ENCODE measurements at places on chromosomes 5 and 9.
A peak's percentile ranks its signal among the peaks of the same experiment; 100 is the strongest.

DNA sequence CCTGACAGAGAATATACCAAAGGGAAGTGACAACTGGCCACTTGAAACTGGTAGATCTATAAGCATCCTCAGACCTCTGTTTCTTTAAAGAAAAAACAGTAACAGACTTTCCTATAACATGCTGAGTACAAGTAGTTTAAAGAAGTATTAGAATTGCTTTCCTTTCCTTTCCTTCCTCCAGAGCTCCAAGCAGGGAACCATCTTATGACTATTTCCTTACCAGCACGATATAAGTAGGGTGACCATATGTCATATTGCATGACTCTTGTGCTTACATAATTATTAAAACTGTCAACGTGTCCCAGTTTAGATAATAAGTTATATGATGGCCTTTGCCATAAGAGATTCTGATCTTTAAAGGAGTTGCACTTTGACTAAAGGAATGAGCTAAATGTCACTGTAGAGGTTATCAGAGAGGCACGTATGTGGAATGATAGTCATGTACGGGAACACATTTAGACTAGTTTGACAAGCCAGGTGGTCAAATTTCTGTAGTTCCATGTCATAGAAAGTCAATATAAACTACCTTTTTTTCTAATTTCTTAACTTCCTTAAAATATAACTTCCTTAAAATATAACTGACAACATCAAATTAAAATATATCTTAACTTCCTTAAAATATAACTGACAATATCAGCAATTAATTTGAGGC lies 212.7 kb upstream of the CD180 start:
- no peak for DNase-seq

- no peak for DNase-seq
These were observed 30.4 kb downstream of the KCNIP1 start for GRCh38 chr5:170534177-170534576.

GRCh38 chr9:33919276-33919897 lies 102.4 kb downstream of the UBE2R2 start:
- DNase-seq, result no peak

DNA sequence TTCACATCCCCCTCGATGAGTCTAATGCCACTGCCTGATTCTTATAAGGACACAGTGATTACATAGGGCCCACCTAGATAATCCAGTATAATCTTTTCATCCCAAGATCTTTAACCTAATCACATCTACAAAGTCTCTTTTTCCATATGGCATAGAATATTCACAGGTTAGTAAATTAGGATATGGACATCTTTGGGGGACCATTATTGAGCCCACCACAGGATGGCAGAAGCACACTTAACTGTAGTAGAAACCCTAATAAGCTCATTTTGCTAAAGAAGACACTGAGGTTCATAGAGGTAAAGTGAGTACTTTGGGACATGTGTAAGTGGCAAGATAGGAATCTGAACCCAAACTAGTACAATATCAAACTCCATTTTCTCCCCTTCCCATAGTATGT lies 38.9 kb downstream of the ASTN2 start:
- no peak for DNase-seq

DNA sequence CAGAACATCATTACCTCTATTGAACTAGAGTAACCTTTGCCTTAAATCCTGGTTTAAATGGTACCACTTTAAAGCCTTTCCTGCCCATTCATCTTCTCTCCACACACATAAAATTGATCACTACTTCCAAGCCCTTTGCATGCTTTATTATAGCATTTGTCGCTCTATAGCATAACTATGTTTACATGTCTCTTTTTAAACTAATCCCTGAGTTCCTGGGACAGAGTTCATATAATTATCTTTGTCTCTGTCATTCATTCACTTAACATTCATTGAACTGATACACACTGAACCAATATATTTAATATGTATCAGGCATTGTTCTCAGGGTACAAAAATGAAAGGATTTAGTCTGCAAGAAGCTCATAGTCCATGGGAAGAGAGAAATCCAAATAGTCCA lies 37.3 kb downstream of the RECK start:
- DNase-seq, result no peak

DNA sequence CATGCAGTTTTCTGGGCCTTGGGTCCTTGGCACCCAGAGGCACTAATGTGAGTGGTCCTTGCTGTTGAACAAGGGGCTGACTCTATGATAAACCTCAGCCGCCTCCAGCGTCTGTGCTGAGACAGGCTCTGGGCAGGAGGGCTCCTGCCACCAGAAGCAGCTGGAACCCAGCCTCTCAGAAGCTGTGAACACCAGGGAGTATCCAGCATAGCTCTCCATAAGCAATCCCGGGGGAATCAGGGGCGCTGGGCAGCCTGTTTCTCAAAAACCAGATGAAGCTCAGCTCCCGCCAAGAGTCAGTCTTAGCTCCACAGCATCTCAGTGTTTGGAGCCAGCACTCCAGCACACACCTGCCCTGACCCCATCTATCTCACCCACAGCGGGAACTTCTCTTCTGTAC lies 170.2 kb downstream of the HSPA4 start:
- no peak for DNase-seq

- DNase-seq, result no peak
These were observed 967 bp downstream of the NEURL1B start for GRCh38 chr5:172642051-172642409.

DNA sequence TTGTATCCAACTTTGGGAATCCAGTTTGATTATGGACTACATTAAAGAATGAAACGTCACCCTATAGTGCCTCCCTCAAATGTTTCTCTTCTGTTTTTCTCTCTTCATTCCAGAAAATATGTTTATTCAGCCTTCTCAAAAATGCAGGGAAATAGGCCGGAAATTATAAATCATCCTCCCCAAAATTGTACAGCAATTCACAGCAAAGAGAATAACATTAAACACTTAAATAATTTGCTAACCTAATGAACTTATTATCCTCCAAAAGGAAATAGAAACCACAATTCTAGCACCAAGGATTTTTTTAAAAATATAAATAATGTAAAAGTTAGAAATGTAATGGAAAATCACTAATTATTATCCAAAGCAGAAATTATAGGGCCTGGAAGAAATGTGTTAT lies 115.9 kb upstream of the CCNG1 start:
- DNase-seq, result no peak

DNA sequence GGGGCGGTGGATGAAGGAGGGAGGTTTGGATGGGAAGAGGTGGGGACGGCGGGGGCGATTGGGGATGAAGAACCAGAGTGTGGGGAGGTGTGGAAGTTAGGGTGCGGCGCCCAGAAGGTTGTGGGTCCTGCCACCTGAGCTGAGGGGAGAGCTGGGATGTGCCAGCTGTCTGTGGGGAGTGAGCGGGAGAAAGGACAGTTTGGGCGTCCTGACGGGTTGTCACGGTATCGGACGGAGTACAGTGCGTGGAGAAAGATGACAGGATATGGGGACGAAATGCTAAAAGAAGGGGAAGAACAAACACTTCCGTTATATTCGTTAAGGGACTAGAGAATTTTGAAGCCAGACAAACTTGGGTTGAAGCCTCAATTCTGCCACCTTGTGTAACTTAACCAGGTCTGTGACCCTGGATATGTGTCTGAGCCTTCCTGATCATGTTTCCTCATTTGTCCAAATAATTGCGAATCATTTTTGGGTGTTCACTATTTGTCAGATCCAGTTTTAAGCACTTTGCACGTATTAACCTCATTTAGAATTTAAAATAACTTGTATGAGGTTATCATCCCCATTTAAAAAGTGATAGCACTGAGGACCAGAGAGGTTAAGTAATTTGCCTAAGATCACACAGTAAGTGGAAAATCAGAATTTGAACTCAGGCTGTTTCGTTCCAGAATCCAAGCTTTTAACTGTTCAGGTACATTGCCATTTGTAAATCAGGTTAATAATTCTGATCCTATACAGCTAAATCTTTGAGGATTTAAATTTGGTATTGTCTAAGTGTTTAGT lies 689 bp downstream of the CNTRL start:
- no peak for DNase-seq

- DNase-seq, result peak; percentile 82
These were observed 1.0 kb downstream of the TLE4 start for GRCh38 chr9:79572608-79573411.

DNA sequence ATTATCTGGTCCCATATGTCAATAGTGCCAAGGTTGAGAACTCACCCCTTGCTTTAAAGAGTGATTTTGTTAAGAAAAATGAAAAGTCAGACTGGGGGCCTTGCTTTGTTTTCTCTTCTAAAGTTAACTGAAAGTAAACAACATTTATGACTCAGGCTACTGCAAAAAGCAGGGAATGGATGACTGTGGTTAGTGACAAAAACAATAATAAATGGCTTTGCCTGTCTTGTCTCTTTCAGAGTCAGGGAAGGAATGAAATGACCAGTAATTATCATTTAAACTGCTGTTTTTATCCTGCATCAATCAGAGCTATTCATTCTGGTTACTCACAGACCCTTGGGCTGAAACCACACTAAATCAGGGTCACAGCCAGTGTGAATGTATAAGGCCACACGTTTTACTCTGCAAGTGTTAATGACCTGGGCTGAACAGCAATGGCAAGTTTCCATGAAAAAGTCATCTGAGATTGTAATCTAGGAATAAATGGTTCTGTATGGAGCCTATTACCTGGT lies 112.2 kb downstream of the ZNF608 start:
- no peak for DNase-seq

- no peak for DNase-seq
These were observed 42.5 kb downstream of the PRRC2B start for GRCh38 chr9:131436376-131436775.

- peak; percentile 33 for DNase-seq
These were observed 20.8 kb upstream of the COL15A1 start for GRCh38 chr9:98922721-98923435.

DNA sequence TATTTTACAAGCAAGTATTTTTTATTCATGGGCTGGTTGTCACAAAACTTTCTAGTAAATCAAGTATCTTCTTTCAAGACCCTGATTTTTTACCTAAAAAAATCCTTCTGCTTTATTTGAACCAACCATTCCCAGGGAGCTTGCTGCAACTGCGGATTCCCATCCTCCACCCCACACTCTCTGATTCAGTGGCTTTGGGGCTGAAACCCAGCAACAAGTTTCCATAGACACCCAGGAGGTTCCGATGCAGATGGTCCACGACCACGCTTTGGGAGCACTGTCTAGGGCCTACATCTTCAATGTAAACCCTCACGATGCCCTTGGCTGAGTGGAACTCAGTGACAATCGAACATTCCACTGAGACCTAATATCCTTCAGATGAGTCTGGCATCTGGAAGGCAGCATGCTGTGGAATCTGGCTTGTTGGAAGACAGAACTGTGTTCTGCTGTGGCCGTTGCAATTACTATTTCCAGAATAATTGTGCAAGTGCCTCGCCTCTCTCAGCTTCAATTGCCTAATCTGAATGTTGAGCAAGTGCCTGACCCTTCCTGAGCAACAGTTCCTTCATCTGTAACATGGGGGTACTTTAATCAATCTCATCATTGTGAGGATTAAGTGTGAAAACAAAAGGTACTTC lies 105.1 kb downstream of the INSYN2B start:
- DNase-seq, result no peak
